Activated CD8-positive, alpha-beta memory T cell treated with anti-CD3 and anti-CD28 coated beads for 4 hours (primary cell): ENCODE measurements at places on chromosomes 6 and 20.

DNA sequence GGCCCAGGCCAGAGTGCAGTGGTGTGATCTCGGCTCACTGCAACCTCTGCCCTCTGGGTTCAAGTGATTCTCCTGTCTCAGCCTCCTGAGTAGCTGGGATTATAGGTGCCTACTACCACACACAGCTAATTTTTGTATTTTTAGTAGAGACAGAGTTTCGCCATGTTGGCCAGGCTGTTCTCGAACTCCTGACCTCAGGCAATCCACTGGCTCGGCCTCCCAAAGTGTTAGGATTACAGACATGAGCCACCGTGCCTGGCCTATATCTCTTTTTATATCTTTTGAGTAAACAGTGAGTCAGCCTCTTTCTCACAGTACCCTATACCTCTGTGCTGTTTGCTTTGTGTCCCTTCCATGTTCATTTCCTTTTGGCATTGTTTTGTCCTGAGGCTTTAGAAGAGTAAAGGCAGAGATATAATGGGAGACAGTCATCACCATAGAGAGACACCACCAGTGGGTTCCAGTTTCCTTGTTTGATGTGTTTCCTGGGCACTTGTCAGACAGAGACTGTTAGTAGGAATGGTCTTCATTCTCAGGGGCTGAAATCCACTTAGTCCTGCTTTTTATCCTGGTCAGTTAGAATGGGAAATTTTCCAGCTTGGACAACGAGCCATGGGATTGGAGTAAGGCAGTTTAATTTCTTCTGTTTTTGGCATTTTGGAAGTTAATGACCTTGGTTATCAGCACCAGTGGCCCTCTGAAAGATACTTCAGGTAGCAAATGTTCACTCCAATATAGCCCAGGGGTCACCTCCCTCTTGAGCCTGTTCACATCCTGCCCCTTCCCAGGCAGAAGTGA lies 32.2 kb upstream of the ASXL1 start:
- no peak for DNase-seq

- DNase-seq = no peak
Observed at GRCh38 chr6:118403036-118403435, 145.1 kb upstream of the PLN start.

DNA sequence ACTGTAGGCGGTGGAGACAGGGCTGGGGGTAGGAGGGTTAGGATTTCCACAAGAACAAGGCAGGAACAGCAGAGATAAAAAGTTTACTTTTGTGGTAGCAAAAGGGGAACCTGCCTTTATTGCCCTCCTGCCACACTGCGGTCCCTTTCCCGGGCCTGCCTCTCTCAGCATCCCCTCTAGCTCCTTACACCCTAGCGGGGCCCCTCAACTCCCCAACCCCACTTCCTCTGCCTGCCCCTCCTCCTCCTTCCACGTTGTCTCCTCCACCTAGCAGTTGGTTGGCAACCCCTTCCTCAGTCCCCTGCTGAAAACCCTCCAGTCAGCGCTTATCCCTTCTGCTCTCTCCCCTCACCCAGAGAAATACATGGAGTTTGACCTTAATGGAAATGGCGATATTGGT lies 714 bp downstream of the AIF1 start:
- no peak for DNase-seq

DNA sequence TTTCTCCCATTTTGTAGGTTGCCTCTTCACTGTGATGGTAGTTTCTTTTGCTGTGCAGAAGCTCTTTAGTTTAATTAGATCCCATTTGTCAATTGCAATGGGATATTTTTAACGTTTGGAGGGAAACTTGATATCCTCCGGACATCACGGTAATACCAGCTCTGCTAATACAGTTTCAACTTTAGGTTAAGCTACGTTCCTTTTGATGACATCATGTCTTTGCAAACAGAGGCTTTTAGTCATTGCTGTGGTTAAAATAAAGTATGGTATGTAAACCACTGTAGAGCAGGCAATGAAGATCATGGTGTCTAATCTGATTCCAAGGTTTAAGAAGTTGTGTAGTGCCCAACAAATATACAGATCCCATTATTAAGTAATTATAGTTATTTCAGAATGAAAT lies 168.0 kb upstream of the CHD6 start:
- no peak for DNase-seq

- no peak for DNase-seq
Observed at GRCh38 chr20:63212393-63212730, 3.6 kb downstream of the YTHDF1 start.

- DNase-seq = no peak
Observed at GRCh38 chr20:61279621-61280150, 27.6 kb downstream of the CDH4 start.

DNA sequence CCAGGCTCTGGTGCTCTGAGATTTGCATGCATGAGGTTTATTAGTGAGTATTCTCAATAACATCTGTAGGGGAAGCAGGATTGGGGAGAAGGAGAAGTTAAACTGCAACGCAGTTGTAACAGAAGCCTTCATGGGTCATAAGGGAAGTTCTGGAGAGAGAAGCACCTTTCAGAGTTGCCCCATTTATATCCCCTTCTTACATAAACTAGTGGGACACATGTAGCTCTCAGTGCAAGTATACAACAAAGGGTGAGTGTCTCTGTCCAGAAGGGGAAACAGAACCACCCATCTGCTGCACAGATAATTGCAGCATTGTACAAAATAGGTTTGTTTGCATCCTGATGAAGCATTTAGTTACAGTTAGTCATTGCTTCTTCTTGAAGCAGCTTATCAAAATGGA lies 4.3 kb upstream of the ADGB start:
- no peak for DNase-seq

DNA sequence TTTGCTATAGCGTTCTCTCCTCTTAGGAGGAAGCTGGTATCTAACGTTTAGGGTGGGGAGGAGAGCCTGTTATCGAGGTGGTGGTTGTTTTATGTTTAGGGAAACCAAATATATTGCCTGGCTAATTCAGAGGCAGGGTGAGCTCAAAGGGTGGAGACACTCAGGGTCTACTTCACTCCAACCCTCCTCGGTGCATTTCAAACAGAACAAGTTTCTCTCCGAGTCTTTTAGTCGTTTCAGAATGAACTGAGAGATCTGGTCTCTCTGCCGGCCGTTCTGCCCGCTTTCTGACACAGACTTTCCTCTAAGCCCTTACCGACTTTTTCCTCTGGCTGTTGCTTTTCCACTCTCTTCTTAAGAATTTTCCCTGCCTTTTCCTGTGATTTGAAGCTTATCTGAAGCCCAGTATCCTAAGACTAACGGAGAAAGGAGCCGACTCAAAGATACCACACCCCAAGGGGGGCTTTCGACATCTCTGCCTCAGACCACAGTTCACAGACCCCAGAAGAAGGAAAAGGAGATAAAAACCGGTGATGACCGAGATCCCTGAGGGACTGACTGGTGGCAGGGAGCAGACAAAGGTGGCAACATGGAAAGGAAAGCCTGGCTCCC lies 865 bp downstream of the STK38 start:
- DNase-seq = no peak

DNA sequence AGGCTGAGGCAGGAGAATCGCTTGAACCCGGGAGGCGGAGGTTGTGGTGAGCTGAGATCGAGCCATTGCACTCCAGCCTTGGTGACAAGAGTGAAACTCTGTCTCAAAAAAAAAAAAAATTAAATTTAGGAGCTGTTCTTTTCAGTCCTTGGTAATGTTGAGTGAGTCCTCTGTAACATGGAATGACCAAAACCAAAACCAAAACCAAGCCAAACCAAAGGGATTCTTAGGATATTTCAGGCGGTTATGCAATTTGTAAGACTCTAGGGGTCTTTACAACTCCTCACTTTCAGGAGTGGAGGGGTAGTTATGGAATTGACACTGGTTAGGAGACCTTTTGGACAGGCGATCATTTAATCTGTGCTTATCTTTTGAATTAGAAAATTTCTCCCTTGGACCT lies 15.8 kb downstream of the TIAM2 start:
- no peak for DNase-seq

GRCh38 chr6:85321906-85322305 lies 128.0 kb upstream of the NT5E start:
- DNase-seq = no peak

DNA sequence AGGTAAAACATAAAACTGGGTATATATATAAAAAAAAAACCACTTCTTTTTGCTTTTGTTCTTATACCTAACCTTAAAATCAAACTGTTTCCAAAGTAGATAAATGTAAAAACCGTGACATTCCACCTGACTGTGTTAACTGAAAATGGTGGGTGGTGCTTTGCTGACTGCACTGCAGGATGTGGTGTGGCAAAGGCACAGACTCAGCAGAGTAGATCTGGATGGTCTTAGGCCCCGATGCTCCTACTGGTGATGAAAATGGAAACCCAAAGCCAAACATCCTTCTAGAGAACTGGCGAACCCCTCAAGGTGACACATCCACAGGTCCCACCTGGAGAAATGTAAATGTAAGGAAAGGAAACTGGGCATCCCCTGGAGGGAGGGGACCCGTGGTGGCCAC lies 8.9 kb downstream of the TGIF2 start:
- DNase-seq = no peak

- DNase-seq = no peak
Observed at GRCh38 chr6:56977192-56977591, 22.3 kb downstream of the BEND6 start.

DNA sequence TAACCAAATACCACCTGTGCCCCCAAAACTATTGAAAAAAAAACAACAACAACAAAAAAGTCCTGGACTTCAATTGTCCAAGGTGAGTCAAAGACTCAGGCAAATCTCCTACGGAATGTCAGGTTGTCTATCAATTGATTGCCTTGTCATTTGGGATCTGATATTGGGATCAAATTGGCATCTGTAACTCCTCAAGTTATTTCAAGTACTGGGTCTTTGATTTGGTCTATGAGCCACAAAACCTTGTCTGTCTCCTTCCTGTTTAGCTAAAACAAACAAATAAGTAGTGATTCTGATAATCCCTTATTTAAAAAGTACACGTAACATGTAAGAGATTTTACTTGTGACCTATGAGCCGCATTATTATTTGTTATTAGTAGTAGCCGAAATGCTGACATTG lies 231.6 kb upstream of the ZNF217 start:
- DNase-seq = no peak

DNA sequence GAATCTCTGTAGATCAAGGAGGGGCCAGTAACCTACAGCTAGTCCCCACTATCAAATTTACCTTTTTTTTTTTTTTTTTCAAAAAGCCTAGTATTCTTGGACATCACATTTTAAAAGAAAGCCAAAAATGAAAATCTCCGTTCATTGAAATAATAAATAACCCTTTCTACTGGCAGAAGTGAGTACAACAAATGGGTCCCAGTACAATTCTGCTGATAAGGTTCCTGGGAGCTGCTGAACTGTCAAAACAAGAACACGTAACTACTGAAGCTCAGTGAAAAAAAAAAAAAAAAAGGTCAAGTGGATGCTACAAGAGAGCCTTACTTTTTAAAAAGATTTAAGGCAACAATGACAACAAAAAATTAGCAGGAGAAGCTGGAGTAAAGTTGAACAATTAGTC lies 464.9 kb downstream of the EPM2A start:
- no peak for DNase-seq

GRCh38 chr20:33515569-33516216 lies 25.8 kb downstream of the CBFA2T2 start:
- no peak for DNase-seq

DNA sequence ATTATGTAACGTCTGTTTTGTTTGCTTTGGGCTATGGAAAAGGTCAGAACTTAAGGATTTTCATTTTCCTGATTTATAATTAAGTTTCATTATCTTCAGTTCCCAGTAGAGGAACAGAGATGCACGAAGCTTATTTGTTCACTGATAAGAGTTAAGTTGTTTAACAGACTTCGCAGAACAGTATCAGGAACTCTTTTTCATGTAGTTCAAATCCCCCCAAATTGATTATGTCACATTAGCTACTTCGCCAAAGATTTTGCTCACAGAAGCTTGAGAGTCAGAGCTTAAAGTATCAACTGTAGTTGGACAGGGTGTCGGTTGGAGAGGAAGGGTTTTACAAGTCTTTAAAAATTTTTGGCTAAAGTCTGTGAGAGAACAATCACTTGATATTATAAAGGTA lies 43.4 kb downstream of the ZHX3 start:
- no peak for DNase-seq

- no peak for DNase-seq
Observed at GRCh38 chr6:25218346-25218745, 60.8 kb upstream of the CARMIL1 start.

DNA sequence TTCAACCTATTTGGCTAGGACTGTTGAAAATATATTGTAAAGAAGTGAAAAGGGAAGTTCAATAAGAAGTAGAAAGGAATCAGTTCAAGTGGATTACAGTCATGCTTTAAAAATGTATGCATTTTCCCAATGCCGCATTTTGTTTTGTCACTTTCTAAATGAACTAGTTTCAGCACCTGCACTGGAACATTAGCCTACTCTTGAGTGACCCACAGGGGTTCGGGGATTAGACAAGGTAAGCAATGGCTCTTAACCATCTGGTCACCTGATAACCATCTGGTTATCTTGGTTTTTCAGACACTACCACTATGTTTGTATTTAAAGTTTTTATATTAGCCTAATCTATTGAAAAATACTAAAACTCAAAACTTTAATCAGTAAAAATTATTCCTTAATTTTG lies 97.6 kb downstream of the CD164 start:
- DNase-seq = no peak

DNA sequence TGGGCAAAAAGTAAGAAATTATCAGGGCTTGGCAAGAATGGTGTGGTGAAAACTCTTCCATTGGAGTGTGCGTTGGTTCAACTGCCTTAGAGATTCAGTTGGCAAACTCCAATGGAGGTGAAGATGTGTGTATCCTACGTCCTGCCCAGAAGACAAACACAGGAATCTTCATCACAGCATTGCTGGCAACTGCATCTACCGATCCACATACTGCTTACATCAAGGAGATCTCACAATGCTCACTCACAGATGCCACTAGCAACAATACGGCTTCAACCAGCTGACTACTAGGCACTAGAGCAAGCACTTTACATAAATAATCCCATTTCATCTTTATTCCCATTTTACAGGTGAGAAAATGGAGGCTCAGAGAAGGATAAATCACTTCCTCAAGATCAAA lies 10.0 kb upstream of the SPO11 start:
- DNase-seq = no peak

GRCh38 chr6:36851626-36852025 lies 12.4 kb upstream of the CPNE5 start:
- no peak for DNase-seq

- DNase-seq = no peak
Observed at GRCh38 chr6:70336996-70337742, 34.3 kb upstream of the COL9A1 start.

- DNase-seq = no peak
Observed at GRCh38 chr6:70119218-70119835, 183.6 kb downstream of the COL9A1 start.

DNA sequence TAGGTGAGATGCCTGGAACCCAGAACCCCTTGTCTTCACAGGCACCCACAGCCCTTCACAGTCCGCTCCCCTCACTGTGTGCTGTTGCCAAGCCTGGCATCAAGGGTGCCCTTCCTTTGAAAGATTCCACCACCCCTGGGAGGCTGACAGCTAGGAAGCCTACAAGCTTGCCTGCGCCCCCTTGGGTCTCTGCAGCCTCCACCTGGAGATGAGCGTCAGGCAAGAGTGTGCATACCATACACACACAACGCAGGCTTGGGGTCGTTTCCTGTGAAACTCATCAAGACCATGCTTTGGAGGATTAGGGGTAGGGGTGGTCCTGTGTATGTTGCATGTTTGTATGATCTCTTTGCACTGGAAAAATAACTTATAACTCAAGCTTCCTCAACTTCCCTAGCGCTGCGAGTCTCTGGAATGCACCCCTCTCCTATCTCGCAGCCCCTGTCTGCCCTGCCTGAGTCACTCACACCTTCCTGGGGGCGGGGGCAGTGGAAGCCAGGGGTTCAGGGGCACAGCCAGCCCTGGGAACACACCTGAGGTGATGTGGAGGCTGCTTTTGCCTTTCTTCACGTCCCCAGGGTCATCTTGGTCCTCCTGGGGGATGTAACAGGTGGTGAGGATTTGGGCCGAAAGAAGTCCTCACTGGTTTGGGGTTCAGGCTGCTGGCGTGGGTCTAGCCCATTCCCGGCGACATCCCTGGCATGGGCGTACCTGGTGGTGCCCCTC lies 67.2 kb downstream of the SSR1 start:
- DNase-seq = no peak
